ENCODE measurements at places on chromosomes 5 and 9.

- no peak for DNase-seq
Measured at GRCh38 chr5:132142459-132142858, 68.9 kb downstream of the CSF2 start.

DNA sequence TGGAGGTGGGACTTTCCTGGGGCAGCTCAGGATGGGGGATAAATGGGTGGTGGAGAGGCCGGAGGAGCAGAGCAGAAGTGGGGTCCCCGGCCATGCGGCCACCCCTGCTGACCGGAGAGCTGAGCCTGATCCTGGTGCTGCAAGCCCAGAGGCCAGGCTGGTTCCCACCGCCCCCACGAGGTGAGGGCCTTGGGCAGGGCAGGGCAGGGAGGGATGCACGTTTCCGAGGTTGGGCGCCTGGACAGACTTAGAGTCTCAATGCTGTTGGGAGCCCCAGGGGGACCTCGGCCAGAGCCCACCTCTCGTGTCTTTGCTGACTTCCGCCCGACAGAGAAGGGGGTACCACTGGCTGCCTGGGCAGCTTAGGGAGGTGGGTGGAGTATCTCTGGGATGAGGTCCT, 5.5 kb downstream of the OBP2A start:
- DNase-seq: no peak

DNA sequence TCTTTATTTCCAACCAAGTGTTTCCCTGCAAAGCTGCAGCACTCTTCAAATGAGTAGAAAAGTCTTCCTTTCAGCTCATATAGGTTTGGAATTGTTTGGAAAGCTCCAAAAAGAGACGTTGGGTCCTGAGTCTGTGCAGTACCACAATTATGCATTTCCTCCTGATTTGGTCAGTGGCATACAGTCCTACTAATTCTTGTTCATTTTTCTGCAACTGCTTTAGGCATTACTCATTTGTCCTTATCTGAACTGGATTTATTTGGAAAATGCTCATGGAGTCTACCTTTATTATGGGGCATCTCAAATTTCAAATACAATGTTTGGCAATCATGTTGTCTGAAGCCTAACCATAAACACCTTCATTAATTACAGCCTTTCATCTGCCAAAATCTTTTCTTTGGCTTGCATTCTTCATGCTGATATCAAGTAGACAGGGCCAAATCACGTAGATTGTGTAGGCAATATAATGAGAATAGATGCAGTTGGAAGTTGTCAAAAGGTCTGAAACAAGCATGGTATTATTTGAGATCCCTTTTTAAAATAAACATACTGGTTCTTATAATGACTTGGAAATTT, 232.8 kb downstream of the TLE1 start:
- no peak for DNase-seq

DNA sequence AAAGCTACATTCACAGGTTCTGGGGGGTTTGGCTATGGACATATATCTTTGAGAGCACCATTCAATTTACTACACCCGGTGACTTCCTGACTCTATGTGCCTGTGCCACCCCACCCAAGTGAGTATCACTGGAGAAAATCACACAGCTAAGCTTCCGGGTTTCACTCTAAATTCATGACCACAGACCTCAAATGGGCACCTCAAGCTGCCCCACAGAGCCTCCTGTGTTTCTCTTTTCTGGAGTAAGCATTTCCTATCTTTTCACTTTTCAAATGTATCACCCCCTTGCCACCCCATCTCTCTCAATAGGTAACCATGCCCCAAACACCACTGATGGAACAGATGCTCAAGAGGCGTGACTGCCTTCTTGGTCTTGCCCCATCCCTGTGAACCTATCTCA, 49.2 kb upstream of the NEK6 start:
- no peak for DNase-seq

GRCh38 chr5:127096328-127096993, 23.2 kb upstream of the C5orf63 start:
- DNase-seq: no peak

- no peak for DNase-seq
Measured at GRCh38 chr5:38716516-38716915, 129.3 kb upstream of the OSMR start.

GRCh38 chr9:15249981-15250380, 57.0 kb downstream of the TTC39B start:
- DNase-seq: no peak

GRCh38 chr9:38088006-38088925, 19.2 kb upstream of the SHB start:
- DNase-seq: peak; percentile 67

GRCh38 chr5:147188200-147189108, 46.4 kb upstream of the STK32A start:
- DNase-seq: peak; percentile 34

DNA sequence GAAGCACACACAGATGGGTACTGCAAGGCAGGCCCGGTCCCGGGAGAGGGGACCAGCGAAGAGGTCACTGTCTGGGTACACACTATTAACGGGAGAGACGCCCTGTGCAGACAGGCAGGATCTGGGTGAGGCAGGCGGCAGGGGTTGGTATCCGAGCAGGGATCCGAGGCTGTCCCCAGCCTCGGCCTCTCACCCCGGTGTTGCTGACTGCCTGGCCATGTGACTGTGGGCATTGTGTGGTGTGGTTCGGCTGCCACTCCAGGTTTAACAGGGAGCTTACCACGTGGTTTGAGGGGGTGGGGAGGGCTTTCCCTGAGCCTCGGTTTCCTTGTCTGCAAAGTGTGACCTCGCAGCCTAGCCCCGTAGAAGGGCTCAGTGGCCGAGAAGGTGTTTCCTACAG, 11.1 kb upstream of the RALGDS start:
- DNase-seq: no peak

DNA sequence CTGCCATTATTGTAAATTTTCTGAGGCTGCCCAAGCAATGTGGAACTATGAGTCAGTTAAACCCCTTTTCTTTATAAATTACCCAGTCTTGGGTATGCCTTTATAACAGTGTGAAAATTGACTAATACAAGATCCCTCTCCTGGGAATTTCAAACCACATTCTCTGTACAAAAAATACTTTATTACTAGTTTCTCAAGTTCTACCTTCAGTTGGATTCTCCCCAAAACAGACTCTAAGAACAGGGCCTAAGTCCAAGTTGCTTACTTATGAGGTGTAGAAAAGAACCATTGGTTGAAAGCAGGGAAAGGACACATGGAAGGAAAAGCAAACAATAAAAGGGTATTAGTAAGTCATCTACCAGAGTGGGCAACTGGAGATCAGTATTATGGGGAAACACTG, 343.2 kb downstream of the TMEM232 start:
- no peak for DNase-seq

DNA sequence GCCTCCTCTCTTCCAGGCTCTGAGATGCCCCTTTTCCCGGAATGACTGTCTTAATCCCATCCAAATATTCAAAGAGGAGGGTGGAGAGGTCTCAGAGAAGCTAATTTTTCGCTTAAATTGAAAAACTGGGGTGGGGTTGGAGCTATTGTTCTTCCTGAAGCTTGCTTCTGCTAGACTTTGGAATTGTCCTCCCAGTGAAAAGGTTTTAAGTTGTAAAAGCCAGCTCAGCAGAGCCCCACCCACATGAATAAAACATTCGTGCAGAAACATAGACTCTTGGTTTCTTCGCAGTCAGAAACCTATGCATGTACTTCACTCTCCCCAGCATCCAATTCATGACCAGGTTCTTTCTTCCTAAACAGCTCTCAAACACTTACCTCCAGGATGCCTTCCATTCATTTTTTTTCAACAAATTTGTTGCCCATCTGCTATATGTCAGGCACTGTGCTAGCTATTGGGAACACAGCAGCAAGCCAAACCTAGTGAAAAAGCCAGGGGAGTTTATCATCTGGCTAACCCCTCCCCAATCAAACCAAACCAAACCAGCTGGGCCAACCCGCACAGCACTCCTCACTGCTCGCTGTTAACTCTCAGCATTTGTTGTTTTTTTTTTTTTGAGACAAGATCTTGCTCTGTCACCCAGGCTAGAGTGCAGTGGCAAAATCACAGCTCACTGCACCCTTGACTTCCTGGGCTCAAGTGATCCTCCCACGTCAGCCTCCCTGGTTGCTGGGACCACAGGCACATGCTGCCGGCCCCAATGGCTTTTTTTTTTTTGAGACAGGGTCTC, 37.9 kb upstream of the OCLN start:
- no peak for DNase-seq

DNA sequence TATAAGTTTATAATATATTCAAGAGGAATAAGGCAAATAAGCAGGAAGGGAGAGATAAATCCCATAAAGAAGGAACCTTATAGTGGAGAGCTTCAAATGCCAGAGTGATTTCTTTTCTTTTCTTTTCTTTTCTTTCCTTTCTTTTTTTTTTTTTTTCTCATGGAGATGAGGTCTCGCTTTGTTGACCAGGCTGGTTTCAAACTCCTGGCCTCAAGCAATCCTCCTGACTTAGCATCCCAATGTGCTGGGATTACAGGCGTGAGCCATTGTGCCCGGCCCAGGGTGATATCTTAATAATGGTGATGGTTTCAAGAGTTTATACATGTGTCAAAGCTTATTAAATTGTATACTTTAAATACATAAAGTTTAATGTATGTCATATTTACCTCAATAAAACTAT, 19.6 kb upstream of the FOCAD start:
- no peak for DNase-seq

DNA sequence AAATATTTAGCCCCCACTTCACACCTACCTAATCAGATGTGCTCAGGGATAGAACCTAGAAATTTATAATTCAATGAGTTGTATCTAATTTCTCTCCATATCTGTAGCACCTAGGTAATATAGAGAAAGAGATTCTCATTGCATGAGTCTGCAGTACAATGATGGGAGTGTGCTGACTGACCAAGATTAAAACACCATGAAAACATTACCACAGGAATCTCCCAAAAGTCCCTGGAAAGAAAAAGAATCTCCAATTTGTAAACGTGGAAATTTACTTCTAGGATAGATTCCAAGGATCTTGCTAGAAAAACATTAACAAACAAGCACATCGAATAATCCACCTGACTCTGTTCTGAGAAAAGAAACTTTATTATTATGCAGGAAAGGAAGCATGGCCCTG, 45.0 kb upstream of the DMRTA1 start:
- DNase-seq: no peak

- no peak for DNase-seq
Measured at GRCh38 chr9:130193103-130193502, 20.9 kb downstream of the NCS1 start.

- no peak for DNase-seq
Measured at GRCh38 chr9:99561961-99562565, 259.6 kb upstream of the NR4A3 start.

DNA sequence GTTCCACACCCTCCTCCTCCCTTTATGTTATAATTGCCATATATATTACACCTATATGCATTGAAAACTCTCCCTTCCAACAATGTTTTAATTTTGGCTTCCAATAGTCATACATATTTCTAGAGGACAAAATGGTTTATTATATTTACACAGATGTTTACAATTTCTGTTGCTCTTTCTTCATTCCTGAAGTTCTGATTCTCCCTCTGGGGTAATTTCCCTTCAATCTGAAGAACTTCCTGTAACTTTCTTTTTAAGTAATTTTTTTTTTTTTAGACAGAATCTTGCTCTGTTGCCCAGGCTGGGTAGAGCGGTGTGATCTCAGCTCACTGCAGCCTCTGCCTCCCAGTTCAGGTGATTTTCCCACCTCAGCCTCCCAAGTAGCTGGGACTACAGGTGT, 173.0 kb upstream of the MAP1B start:
- no peak for DNase-seq

- peak; percentile 41 for DNase-seq
Measured at GRCh38 chr5:54007827-54008777, 302.3 kb downstream of the ARL15 start.

DNA sequence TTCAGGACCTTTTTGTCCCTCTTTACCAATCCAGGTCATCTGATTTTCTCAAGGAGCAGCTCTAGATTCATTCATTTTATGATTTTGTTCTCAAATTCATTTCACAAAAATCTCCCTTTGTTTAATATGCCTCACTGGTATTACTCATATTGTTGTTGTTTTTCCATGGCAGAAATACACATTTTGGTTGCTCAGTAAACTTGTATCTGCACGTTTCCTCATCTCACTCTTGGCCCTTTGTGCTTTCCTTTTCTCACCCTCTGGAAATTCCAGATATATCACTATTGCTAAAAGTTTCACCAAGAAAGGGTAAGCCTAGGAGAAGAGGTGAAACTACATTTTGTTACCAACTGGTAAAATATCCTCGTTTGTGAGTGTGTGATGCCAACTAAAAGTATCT, 14.8 kb downstream of the ASPN start:
- DNase-seq: no peak

DNA sequence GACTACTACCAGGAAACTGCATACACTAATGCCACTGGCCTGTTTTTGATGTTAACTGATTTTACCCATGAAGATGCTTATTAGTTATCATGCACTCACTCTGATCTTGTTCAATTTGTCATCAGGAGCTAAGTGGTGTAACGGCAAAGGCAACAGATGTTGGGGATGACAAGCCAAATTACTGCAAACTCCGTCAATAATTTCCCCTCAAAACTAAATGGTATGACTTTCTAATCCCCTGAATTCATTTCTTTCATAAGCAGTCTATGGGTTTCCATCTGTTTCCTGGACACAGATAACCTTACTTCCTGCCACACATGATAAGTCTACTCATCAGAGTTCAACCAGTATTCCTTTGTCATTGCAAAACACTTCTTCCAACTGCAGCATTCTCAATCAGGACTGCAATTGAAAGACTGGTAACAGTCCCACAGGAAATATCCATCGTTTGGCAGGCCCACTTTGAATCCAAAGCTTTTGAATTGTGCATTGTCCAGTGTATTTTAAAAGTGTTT, 96.2 kb upstream of the SMC2 start:
- DNase-seq: no peak

DNA sequence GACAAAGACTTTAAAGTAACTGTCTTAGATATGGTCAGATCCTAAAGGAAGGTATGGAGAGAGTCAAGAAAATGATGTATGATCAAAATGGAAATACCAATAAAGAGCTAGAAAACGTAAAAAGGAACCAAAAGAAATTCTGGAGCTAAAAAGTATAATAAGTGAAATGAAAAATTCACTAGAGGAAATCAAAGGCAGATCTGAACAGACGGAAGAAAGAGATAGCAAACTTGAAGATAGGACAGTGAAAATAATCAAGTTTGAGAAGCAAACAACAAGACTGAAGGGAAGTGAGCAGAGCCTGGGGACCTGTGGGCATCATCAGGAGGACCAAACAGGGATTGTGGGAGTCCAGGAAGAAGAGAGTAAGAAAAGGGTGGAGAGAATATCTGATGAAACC, 115.4 kb downstream of the EHMT1 start:
- DNase-seq: no peak

DNA sequence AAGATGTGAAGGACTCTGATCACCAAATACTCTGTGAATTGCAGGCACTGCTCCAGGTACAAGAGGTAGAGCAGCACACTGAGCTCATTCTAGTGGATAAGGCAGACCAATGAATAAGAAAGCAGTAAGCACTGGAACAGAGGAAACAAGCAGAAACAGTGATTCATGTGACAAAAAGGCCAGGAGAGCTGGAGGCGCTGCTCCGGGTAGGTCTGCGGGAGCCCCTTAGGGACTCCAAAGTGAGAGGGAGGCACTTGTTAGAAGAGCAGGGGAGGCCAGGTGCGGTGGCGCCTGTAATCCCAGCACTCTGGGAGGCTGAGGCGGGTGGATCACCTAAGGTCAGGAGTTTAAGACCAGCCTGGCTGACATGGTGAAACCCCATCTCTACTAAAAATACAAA, 231.6 kb upstream of the NFIL3 start:
- DNase-seq: no peak

GRCh38 chr5:163916376-163916775, 411.0 kb downstream of the MAT2B start:
- DNase-seq: no peak

- DNase-seq: no peak
Measured at GRCh38 chr5:91229031-91229727, 153.9 kb downstream of the ARRDC3 start.
